ENCODE measurements at places on chromosomes 5 and 9. TPM values are rescaled to one million over a fixed set of nuclear protein-coding genes. Genes with fewer than 3 reads are reported as not detected.
A peak's percentile ranks its signal among the peaks of the same experiment; 100 is the strongest.

- no peak for DNase-seq
Observed at GRCh38 chr5:99355881-99356280, 427.1 kb upstream of the CHD1 start.

DNA sequence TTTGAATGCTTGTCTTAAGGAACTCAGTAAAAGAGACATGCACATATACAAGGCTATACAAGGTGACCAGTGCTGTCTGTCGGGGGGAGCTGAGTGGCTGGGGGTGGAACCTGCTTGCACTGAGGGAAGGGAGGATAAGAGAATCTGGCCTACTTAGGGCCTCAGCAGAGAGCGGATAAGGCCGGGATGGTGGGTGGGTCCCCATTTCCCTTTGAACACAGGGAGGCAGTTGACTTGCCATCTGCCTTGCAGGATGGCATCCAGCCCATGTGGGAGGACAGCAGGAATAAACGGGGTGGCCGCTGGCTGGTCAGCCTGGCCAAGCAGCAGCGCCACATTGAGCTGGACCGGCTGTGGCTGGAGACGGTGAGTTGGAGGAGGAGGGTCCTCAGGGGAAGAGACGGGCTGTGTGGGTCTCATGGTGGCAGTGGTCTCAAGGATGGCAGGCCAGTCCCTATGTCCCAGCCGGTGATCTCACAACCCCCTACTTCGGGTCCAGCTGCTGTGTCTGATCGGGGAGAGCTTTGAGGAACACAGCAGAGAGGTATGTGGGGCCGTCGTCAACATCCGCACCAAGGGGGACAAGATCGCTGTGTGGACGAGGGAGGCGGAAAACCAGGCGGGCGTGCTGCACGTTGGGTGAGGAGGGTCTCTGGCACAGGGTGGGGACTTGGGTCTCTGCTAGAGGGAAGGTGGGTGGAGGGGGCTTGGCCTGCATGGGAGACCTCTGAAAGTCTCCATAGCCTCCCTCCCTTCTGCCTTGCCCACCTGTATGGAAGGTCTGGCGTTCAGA is 2.2 kb upstream of the TSPAN17 start:
- DNase-seq = no peak

DNA sequence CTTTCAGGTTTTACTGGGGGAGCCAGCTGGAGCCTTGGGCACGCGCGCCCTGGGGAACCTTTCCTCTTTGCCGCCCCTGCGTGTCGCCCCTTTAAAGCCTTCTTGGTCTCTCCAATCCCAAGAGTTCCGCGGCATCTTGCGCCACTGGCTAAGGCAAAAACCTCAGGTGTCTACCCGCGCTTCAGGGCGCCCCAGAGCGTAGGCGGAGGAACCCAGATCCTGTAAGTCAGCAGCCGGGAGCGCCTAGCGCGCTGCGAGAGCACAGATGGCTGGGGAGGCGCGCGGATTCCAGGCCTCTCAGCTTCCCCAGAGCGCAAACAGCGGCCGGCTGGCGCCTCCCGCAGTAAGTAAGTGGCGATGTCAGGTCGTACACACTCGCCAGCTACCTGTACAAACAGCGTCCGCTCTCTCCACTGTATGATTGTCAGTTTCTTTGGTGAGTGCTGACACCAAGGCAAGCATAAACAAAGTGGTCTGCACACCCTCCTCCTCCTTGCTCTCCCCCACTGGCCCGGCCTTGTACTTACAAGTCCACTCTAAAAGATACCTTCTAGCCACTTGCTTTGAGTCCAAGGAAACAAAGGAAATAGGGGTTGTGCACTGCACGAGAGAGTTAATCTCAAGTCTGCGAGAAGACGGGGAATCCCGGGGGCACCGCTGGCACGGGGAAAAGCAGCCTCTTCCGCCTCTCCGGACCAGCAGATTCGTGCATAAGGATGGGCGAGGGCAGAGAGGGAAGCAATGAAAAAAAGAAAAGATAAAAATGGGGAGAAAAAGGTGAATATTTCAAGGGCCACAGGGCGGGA is 2.9 kb downstream of the HTR1A start:
- DNase-seq = peak; percentile 48

- DNase-seq = peak; percentile 12
Observed at GRCh38 chr5:159096243-159096923, 3.3 kb downstream of the EBF1 start.

- DNase-seq = no peak
Observed at GRCh38 chr9:110575945-110576344, 3.6 kb downstream of the SVEP1 start.

GRCh38 chr5:6466975-6467567 is 18.4 kb downstream of the UBE2QL1 start:
- no peak for DNase-seq

DNA sequence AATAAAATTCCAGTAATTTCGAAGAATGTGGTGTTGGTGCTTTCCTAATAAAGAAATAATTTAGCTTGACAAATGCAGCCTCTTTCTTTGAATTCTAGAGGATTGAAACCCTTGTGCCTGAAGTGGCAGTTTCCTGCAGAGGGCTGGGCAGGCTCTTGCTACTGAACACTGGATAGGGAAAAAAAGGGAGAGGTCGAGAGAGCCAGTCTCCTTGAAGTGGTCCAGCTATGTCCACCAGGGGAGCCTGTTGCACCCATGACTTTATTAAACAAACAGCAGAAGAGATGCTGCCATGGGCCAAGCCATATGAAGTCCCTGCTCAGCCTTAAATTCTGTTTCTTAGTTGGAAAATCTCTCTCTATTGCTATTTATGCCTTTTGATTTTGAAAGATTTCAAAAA is 178.4 kb downstream of the SMARCA2 start:
- DNase-seq = no peak

GRCh38 chr9:78620764-78621163 is 323.8 kb downstream of the PSAT1 start:
- no peak for DNase-seq

- DNase-seq = no peak
Observed at GRCh38 chr5:10989577-10990263, 228.7 kb upstream of the DAP start.

GRCh38 chr5:73496984-73497457 is 1.2 kb upstream of the BTF3 start:
- DNase-seq = no peak

GRCh38 chr9:109488791-109489492 is 9.2 kb downstream of the PTPN3 start:
- no peak for DNase-seq

DNA sequence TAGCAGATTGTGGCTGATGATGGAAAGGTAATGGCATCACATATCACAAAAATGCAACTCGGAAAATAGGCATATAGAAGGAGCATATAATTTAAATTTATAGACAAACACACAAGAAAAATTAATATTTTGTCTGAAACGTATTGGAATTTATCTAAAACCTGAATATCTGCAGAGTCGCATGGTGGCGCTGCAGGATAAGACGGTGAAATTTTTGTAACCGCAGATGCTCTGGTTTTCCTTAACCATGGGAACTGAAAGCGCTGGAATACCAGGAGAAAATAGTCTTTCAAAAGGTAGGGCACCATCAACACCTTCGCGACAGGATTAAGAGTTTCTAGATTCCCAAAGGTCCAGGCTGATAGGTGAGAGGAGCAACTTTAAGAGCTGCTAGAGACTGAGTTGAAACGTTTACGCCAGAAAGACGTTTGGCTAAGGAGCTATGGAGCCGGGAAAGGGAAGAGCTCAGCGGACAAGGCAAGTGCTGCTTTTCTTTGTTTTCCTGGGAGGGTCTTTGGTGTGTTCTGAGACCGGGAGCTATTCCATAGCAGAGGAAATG is 11.0 kb upstream of the PCDHB15 start:
- DNase-seq = no peak

DNA sequence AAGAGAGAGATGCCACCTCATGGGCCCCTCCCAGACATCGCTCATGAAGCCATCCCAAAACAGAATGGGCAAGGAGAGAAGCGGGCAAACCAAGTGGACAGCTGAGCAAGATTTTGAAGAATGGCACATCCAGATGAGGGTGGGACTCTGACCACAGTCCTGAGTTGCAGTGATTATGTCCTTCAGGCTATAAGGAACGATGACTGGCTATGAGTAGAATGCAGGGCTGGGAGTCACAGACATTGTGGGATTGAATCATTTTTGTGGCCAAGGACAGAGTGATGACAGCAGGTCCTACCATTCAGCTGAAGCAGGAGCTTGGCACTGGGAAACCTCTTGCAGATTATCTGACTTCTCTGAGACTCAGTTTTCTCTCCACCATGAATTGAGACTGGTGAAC is 245.7 kb upstream of the SLC30A5 start:
- DNase-seq = no peak

DNA sequence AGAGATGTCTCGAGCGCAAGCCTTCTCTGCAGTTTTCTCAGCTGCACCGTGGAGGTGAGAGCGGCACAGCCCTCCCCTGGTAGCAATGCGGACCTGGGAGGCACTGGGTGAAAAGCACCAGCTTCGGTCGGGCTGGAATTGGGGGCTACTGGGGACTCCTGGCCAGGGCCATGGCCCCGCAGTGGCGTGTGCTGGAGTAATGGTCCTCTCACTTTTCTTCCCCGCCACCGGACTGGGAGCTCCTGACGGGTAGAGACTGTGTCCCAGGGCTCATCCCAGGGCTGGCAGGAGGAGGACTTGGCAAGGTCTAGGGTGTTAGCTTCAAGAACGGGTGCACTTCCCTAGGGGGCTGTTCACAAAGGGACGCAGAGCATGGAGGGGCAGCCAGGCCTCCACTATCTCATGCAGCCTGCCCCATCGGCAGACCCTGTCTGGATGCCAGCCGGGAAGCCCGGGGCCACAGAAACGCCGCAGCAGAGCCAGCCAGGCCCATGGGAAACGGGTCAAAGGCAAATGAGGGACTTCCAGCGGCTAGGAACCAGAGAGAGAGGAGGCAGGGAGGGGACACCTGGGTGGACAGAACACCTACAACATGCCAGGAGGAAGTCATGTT is 92.6 kb upstream of the MVB12B start:
- DNase-seq = no peak

GRCh38 chr5:124878583-124879342 is 132.3 kb upstream of the ZNF608 start:
- no peak for DNase-seq

DNA sequence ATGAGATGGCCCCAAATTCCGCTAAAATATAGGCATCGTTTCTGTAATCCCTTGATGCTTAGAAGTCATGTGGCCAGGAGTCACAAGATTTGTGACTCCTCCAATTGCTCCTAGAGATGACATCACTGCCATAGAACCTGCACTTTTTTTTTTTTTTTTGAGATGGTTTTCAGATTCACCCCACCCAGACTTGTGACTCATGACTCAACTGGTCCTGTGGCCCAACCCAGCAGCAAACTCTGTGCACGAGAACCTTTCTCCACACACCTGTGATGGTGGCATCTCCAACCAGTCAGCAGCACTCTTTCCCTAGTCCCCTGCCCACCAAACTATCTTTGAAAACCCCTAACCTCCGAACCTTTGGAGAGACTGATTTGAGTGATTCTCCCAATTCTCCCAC is 414.0 kb downstream of the MED10 start:
- no peak for DNase-seq

GRCh38 chr5:87944553-87945285 is 323.9 kb downstream of the TMEM161B start:
- peak; percentile 58 for DNase-seq

GRCh38 chr9:114076237-114077161 is 1.6 kb downstream of the AMBP start:
- no peak for DNase-seq

DNA sequence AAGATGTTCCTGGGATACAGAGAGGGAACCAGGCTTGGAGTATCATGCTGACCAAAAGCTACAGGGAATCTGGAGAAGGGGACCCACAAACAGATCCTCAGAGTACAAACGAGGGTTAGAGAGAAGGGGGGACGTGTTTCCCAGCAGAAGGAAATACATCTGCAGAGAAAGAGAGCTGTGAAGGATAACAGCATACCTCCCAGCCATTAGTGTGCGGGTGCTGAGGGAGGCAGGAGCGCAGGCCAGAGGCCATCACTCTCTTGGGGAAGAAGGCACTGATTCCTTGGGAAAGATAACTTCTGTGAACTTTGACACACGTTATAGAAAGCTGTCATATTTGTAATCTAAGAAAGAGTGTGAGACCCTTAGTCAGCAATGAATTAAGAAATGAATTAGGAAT is 96.9 kb downstream of the KCNN2 start:
- DNase-seq = no peak

- no peak for DNase-seq
Observed at GRCh38 chr5:172450861-172451695, 3.2 kb downstream of the SH3PXD2B start.

Gene HAPLN1
- polyA plus RNA-seq = 0.07 TPM

Gene IFNA21
- not detected for polyA plus RNA-seq

Gene WDR36
- polyA plus RNA-seq = 5.1 TPM

Gene HTR4
- 0.22 TPM for polyA plus RNA-seq

Gene YTHDC2
- polyA plus RNA-seq = 5.7 TPM

Gene PCDHB14
- polyA plus RNA-seq = 0.91 TPM

Gene LHX6
- 4.5 TPM for polyA plus RNA-seq

Gene SLC25A2
- not detected for polyA plus RNA-seq

Gene GABRA6
- not detected for polyA plus RNA-seq

Gene NR4A3
- polyA plus RNA-seq = 1.6 TPM

Gene PCDHA9
- polyA plus RNA-seq = not detected

Gene TMC1
- not detected for polyA plus RNA-seq

Gene PCDHGB1
- polyA plus RNA-seq = 5.9 TPM

Gene IFNA13
- not detected for polyA plus RNA-seq

Gene LHX2
- not detected for polyA plus RNA-seq

Gene DMGDH
- polyA plus RNA-seq = 0.25 TPM

Gene LRRC19
- not detected for polyA plus RNA-seq

All from heart left ventricle (tissue), 16 donors.